Suppressor macrophage treated with lipopolysaccharide for 1 hour (primary cell): ENCODE measurements at places on chromosomes 4 and X.

DNA sequence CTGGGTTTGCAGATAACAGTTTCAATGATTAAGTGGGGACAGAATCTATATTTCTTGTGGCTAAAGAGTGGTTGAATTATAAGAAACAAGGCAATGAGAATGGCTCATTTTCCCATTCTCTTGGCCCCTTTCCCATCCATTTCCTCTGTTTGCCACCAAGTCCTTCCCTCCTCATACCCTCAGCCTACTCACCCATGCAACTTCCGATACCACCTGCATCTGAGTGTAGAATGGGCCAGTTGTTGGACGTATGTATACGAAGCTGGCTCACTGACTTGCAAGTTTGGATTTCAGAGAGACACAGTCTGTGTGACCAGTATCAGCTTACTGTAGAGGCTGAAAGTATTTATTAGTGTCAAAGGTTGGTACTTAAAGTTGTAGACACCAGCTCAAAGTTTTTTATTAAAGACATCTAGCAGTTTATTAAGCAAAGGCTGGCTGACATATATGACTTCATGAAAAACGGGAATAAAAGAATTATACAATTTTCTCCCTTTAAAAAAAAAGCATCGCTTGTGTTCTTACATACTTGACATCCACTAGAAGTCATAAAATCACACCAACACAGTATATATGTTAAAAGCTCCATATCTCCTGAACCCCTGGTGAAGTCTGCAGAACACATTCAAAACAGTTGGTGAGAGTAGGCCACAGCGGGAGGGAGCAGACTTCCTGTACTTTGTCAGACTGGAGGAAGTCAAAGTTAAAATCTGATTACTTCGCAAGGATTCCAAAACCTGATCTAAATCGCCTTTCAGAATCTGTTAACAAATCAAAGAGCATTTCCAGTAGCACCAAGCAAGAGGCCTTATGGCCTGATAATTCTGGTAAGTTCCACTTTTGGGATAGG lies 22.4 kb upstream of the STIM2 start:
- DNase-seq, result no peak

- DNase-seq, result peak; percentile 51
Observed at GRCh38 chr4:61149278-61149677, 50.8 kb upstream of the ADGRL3 start.

DNA sequence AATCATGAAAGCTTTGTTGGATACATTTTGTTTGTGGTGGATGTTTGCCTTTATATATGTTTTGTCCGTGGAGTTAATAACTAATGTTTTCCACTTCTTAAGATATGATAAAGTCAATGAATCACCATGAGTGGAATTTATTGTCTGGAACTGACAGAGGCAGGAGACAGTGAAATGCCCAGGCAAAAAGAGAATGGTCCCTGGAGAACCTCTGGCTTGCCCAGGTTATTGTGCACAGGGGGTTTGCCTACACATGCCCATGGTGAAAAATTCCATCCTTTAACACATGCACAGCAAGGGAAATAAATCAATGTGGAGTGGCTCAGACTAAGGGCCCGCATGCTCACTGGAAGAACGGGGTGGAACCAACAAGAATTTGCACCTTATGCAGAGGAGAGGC lies 964.3 kb upstream of the GRIA3 start:
- DNase-seq, result no peak

GRCh38 chr4:41885456-41885855 lies 49.8 kb upstream of the TMEM33 start:
- no peak for DNase-seq

DNA sequence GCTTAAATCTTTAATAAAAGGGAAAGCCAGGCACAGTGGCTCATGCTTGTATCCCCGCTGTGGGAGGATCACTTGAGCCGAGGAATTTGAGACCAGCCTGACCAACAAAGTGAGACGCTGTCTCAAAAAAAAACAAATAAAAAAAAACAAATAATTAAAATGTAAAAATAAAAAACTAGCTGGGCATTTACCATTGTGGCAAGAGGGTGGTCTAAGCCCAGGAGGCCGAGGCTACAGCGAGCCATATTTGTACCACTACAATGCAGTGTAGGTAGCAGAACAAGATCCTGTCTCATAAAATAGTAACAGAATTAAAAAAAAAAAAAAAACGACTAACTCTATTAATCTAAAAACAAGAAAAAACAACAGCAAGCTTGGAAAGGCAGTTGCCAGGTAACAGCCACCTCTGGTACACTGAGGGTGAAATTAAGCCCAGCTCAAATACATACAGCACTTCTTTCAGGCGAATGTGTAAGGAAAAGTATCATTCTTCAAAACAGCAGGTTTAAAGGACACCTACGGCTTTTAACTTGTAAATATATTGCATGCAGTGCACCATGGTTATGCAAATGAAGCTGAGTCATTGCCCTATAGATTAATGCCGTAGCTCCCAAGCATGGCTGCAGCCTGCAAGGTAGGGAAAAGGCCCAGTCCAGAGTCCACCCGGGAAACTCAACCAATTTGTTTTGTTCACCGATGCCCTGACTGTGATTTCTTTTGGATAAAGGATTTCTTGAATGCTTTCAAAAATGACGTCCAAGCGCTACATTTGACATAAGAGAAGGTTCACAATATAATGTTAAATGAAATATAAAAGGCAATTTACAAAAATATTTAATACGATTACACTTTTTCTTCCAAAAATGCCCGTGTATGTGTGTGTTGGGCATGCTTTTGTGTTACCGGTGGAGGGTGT lies 14.5 kb upstream of the TXLNG start:
- DNase-seq, result peak; percentile 18

DNA sequence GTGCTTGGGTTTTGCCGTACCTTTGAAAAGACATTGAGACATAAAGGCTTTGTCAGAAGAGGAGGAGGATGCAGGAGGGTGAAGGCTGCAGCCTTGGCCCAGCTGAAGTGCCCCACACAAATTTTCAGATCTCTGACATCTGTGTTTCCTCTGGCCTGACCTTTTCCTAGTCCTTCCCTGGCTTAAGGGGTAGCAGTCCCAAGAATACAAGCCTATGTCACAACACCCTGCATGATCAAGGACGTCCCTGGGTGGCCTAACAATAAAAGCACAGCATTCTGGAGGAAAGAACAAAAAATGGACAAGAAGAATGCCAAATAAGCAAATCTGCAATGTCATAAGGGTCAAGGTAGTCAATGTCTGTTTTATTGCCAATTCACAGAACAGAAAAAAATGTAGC lies 80.8 kb upstream of the FAM9C start:
- DNase-seq, result no peak

DNA sequence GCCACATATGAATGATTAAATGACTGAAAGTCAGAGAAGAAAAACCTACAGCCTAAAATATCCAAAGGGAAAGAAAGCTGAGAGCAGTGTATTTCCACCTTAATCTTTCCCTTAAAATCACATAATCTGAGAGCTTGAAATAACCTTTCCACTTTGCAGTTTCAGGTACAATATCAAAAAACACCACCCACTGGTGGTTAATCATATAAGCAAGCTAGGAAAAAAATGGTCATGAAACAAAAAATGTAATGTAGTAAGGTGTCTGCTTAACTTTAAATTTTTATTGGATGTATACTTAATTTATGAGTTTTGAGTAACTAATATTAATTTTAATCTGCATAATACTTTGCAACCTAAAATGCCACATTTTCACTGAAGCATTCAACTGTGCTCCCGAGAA lies 3.2 kb downstream of the PRDM5 start:
- no peak for DNase-seq

- no peak for DNase-seq
Observed at GRCh38 chrX:29318012-29318411, 730.8 kb downstream of the IL1RAPL1 start.

DNA sequence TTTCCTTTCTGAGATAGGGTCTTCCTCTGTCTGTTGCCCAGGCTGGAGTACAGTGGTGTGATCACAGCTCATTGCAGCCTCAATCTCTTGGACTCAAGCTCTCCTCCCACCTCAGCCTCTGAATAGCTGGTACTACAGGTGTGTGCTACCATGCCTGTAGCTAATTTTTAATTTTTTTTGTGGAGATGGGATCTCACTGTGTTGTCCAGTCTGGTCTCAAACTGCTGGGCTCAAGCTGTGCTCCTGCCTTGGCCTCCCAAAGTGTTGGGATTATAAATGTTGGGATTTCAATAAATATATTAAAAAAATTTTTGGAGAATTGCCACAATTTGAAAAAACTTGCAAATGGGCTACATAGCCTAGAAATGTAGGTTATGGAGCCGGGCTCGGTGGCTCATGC lies 18.5 kb downstream of the RAPGEF2 start:
- DNase-seq, result no peak

GRCh38 chrX:123357941-123358340 lies 173.9 kb downstream of the GRIA3 start:
- DNase-seq, result no peak

GRCh38 chr4:99808260-99808857 lies 8.3 kb upstream of the DAPP1 start:
- peak; percentile 71 for DNase-seq

GRCh38 chrX:119646515-119646914 lies 40.3 kb upstream of the NKRF start:
- no peak for DNase-seq

DNA sequence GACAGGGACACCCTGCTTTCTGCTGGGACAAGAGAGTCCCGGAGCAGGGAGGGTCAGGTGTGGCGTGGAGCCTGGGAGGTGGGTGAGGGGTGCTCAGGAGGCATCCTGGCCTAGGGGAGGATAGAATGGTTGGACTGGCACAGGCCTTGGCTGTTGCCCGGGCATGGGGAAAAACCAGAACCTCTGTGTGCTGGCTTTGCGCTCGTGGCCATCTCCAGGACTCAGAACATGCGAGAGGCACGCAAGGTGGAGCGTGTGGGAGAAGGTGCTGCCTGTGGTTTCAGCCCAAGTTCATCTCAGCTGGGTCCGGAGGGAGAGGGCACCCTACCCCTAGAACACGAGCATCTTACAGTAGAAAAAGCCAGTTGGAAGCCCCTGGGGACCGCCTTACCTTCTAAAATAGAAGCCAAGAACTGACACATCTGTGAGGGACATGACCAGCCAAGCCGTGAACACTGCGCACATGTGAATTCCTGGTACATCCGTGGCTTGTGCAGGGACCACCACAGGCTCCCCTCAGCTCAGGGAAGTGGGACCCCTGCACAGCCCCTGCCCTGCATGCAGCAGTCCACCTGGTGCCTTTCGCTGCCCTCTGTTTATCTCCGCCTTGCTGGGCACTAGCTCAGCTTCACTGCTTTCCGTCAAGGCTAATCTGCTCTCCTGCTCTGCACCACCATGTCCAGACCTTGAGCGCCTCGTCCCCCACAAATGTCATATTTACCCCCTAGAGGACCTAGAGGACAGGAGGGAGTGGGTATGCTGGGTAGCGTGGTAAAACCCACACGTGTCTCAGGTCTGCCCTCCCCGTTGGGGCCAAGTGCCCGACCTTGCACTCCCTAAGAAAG lies 13.5 kb downstream of the MSANTD1 start:
- no peak for DNase-seq
